GM18507 (cell line): ENCODE measurements at places on chromosomes 1 and 21.

- DNase-seq, result no peak
Measured at GRCh38 chr1:226656201-226656600, 82.9 kb downstream of the ITPKB start.

DNA sequence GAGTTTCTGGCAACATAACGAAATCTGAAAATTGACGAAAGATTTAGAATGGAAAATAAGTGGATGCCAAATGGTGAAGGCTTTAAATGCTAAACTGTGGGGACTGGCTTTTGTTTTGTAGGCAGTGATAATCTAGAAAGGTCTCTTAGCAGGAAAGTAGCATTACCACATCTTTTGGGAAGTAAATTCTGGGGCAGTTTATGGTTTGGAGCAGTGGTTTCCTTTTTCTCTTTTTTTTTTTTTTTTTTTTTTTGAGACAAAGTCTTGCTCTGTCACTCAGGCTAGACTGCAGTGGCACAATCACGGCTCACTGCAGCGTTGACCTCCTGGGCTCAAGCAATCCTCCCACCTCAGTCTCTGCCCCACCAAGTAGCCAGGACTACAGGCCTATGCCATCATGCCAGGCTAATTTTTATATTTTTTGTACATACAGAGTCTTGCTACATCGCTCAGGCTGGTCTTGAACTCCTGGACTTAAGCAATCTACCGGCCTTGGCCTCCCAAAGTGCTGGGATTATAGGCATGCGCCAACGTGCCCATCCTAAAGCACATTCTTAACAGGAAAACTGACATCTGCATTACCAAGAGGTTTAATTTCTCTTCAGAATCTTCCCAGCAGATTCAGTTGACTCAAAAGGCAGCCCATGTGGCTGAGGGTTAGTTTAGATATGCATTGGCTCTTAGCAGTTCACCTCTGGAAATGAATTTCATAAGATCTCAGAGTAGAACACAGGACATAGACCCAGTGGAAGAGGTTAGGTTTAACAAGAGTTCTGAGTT lies 32.9 kb downstream of the C21orf91 start:
- no peak for DNase-seq

DNA sequence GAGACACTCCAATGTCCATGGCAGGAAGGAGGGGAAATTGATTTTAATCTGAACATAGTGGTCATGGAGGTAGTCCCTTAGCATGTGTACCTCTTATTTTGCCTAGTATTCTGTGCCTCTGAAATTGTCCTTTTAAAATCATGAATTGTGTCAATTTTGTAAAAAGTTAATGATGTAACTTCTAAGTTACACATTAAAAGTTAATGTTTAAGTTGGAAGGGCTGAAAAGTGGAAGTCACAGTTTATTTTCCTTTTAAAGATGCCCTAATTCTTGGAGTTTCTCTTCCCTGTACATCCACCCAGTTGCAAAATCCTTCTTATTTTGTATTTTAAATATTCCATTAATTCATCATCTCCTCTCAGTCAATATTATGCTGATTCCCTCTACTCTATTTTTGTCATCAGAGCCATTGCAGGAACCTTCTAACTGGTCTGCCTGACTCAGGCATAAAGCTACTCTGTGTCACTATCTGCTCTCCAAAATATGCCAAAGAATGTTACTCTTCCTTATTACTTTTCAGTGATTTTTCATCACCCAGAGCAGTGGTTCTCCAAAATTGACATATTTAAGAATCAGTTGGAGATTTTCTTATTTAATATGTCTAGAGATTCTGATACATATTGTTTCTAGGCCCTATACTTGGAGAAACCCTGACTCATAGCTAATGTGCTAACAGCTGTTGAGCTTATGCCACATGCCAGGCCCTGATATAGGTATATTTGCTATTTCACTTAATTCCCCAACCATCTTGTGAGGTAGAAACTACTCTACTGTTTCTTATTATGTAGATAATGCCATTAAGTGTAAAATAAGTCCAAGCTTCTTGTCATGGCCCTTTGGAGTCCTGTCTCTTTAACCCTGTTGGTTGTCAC lies 5.1 kb downstream of the HOOK1 start:
- no peak for DNase-seq

- DNase-seq, result no peak
Measured at GRCh38 chr1:4053160-4053748, 153.2 kb upstream of the C1orf174 start.

DNA sequence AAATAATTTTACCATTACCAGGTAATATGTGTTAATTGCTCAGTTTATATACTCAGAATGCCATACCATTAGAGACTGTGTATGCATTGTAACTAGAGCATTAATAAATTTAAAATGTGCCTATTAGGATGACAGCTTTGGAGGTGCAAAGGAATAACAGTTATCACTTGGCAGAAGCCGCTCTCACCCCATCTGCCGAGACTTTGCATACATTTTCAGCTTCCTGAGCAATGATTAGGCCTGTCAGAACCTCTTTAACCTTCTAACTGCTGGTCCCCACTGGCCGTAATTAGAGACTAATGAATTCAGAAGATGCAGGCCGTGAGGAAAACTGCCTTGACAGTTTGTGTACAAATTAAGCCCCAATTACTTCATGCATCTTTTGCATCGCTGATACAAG lies 158.0 kb upstream of the PROX1 start:
- DNase-seq, result no peak

- DNase-seq, result no peak
Measured at GRCh38 chr1:211753649-211754251, 76.8 kb downstream of the LPGAT1 start.

GRCh38 chr1:233485385-233485784 lies 128.5 kb upstream of the KCNK1 start:
- no peak for DNase-seq

- no peak for DNase-seq
Measured at GRCh38 chr1:231041719-231042261, 1.7 kb upstream of the FAM89A start.

GRCh38 chr21:45276596-45276995 lies 11.1 kb downstream of the POFUT2 start:
- DNase-seq, result no peak

- no peak for DNase-seq
Measured at GRCh38 chr1:117523111-117523510, 82.7 kb upstream of the TENT5C start.

- DNase-seq, result no peak
Measured at GRCh38 chr1:6121021-6121421, 59.1 kb downstream of the CHD5 start.

DNA sequence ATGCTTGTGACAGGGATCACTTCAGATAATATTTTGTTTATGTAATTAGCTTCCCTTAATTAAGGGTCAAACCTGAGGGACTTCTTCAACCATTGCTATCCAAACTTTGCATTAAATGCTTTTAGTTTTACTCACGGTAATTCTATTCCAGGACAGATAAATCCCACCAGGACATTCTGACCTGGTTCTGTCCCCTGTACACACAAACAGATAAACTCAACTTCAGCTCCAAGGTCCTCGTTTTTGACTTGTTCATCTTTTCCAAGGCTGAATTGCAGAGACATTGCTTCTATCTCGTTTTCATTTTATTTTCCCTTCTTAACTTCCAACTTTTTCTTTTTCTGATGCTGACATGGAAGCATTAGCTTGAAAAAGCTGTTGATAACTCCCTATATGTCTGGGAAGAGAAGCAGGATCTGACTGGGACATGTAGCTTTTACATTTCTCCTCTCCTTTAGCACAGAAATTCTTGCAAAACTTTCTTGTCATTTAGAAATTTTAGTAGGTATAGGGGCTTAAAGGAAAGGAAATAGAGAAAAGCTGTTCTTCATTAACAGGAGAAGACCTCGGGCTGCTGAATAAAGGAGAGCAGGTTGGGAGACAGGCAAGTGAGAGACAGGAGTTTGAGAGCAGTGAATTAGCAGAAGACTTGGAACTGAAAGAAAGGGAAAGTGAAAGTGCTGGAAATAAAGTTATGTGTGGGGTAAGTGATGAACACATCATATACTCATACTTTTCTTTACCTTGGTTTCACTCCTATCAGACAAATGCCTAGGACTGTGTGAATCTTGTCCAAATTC lies 231.7 kb upstream of the B3GALT2 start:
- DNase-seq, result no peak

DNA sequence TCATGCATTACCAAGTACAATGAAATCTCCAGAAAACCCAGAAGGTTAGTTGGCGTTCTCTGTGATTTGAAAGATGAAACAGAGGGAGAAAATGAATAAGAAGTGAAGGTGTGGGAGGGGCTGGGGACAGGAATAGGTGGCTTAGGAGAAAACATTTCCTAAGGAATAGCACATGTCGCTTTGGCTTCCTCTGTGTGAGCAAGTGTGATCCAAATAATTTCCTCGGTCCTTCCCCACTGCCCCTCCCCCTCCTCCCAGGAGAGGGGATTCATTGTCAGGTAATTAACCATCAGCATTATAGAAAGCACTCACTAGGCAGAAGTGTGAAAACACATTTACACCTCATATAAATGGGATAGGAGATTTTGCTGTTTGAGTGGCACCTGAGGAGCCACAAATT lies 105.5 kb downstream of the NUF2 start:
- DNase-seq, result no peak

- no peak for DNase-seq
Measured at GRCh38 chr1:245788269-245788668, 633.5 kb downstream of the KIF26B start.

DNA sequence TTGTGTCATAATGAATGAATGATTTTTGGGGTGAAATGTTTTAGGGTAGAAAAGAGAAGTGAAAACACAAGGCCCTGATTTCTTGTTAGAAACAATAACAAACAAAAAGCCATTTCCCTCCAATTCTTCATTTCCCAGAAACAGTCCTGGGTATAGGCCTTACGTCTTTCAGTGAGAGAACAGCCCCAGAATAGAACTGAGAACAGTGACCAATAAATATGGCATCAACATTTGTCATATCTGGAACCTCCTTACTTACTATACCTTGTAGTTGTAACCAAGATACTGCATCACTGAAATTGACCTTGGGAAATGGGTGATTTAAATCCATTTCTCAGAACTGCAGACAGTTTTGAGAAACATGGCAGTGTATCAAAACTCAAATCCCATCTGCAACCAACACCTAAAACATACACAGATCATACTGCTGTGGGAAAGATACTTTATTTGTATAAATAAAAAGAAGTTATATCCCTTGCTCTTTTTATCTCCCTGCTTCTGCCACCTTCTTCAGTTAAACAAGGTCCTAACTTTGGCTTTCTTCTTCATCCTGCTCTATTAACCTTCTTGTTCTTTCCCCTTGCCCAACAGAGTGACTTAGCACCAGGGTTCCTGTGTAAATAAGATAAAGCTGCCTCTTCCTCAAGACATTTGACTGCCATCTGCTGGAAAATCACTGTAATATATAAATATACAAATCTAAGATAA lies 19.5 kb downstream of the XKR8 start:
- no peak for DNase-seq

DNA sequence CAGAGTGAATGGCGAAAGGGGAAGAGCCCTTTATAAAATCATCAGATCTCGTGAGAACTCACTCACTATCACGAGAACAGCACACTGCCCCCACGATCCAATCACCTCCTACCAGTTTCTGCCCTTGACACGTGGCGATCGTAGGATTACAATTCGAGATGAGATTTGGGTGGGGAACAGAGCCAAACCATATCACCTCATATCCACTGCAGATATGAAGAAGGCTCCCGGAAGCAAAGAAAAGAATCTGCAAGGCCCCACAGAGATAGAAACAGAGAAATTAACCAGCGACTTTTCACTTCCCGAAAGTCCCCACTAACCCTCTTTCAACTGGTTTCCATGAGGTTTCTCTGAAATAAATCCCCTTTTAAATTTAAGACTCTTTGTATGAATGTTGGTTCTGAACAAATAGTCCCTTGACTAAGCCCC lies 86.2 kb upstream of the IRF2BP2 start:
- peak; percentile 15 for DNase-seq
